Stimulated activated CD8-positive, alpha-beta memory T cell treated with anti-CD3 and anti-CD28 coated beads, Interleukin-7, amount 100 ng/mL, for 1 hour (primary cell): ENCODE measurements at places on chromosomes 2 and 18.

DNA sequence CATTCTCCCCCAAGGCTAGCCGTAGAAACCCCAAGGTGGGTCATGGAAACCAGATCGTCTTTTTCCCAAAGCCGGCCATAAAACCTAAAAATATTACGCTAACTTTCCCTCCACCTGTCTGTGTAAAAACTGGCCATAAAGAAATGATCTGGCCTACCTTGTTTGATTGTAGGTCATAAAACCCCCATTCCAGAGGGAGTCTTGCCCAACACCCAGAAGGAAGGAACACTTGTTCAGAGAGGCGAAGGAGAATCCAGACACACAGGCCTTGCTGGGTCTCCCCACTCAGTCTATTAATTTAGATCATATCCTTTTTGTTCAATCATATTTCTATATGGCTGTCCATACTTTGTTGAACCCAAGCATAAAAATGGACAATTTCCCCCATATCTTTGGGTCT, 344.7 kb downstream of the HRH4 start:
- no peak for DNase-seq

DNA sequence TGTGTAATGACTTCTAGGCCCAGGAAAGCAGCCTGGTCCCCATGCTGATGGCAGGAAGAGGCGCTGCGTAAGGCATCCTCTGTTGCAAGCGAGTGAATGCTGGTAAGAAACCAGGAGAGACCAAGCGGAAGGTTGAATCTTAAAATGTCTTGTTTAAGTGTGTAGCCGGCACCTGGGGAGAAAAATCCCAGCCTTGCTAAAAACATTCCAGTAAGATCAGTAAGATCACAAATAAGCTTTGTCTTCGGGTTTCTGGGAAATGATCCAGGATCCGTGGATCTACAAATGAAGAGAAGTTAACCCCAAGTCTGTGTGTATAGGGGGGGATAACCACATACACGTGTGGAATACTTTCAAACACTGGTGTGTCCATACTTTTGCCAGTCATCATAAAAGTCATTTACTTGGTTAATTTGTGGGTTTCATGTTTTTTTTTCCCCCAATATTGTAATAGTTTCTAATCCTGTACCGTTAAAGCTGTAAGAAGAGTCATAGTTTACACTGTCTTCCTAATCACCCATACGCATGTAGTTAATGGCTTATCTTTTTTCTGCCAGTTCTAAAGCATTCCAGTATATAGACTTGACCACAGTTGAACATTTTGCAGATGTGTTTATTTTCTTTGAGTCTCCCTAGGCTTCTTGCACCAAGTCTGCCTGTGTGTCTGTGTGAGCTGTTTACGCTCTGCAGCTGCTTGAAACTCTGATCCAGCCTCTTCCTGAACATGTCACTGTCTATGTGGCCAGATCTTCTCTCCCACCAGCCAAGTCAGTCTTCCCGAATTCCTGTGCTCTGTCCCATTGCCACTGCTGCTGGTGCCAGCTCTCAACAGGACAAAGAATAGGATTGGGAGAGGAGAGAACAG, 135.9 kb upstream of the ARL4C start:
- no peak for DNase-seq

DNA sequence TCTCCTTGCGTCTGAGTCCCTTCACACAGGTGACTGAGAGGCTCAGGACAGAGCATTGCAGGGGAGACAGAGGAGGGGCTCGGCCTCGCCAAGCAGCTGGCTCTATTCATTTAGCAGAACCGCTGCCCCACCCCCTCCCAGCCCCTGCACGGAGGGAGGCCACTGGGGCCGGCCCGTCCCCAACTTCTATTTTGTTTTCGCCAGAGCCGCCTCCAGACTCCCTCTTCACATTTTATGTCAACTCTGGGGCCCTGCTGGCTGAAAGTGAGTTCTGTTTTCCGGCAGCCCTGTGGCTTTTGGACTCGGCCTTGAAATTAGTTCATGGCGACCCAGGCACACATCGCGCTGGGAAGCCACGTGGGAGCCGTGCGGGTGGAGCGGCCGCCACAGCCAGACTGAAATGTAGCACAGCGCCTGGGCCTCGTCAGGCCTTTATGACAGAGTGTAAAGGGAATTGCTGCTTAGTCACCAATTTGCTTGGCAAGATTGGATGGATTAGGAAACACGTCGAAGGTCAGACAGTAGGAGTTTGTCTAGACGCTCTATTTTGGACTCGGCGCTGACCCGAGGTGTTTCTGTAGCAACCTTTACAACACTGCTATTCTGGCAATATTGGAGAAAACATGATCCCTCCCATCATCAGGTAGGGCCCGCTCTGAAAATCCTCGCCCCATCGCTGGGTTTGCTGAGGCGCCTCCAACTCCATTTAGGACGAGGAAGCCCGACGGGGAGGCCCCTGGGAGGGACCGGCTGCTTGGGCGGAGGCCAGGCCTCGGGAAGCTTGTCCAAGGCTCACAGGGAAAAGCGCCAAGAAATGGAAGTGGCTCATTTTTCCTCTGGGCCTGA, 90.7 kb upstream of the CTDP1 start:
- DNase-seq = no peak

DNA sequence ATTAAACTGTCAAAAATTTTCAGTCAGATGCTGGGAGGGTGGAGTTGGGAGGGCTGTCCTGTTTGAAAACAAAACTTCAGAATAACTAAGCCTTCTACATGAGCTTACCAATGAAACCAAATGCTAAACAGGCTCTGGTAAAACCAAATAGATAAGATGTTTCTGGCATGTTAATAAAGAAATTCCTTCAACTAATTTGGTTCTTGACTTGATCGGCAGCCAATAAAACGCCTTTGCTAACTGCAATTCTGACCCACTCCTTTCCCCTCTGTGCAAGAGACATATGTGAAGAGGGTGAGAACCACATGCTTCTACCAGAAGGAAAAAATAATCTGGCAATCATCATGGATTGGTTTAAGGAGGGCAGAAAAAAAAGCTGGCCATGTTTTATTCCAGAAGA, 20.9 kb downstream of the MAP4K3 start:
- DNase-seq = no peak

DNA sequence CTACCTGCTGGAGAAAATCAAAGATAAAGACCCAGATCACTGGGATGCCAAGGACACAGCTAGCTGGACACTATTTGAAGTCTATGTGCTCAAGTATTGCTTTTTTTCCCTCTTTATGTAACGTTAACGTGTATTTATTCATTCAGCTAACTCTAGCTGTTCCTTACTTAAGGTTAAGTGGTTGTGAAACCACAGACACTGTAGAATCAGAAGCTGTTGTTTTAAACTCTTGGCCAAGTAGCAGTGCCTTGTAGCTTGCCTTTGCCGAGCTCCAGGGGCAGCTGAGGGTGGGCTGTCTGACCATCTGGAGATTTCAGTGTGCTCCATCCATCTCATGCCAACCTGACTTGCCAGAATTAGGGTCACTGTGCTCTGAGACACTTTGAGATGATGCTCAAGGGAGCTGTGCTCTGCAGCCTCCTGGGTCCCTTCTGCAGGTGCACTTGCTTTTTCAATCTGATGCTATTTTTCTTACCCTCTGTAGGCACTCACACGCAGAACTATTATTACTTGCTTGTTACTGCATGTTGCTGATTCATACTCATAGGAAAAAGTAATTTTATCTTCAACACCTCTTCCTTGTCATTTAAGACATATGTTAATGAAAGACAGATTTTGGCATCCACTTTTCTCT, 116.2 kb downstream of the METTL8 start:
- DNase-seq = no peak

- DNase-seq = no peak
Measured at GRCh38 chr2:210496512-210496911, 20.0 kb upstream of the LANCL1 start.

- DNase-seq = no peak
Measured at GRCh38 chr18:57885931-57886330, 82.8 kb upstream of the ATP8B1 start.

DNA sequence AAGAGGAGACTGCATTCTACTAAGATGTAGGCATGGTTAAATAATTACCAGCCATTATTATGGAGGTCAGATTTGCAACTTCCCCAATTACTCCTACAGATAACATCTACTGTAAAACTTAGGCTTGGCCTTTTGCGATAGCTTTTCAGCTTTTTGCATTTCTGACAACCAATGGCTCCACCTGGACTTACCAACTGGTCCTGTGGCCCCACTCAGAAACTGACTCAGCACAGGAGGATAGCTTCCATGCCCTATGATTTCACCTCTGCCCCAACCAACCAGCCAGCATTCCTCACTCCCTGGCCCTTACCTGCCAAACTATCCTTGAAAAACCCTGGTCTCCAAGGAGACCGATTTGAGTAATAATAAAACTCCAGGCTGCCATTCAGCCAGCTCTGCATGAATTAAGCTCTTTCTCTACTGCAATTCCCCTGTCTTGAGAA, 28.2 kb downstream of the TUBB6 start:
- DNase-seq = no peak

DNA sequence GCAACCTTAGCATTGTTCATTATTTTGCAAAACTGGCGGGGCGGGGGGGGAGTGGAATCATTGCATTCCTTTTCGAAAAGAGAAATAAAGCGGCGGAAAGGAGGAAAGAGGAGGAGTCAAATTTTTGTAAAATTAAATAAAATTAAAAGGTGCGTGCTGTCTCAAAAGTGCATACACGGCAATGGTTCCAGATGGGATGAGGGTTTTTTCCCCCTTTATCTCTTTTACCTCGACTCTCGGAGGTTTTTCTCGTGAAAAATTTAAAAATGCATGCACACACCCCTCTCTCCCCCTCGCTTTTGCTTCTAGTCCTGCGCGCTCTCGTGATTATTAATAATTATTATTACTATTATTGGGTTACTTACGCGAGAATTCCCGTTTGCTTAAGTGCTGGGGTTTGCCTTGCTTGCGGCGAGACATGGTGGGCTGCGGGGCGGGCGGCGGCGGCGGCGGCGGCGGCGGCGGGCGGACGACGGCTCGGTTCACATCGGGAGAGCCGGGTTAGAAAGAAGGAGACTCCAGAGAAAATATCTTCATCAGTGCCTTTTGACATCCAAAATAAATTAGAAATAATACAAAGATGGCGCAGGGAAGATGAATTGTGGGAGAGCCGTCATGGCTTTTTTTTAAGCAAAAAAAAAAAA, 481 bp downstream of the BCL11A start:
- no peak for DNase-seq

- no peak for DNase-seq
Measured at GRCh38 chr2:236748385-236748784, 178.8 kb downstream of the ACKR3 start.

DNA sequence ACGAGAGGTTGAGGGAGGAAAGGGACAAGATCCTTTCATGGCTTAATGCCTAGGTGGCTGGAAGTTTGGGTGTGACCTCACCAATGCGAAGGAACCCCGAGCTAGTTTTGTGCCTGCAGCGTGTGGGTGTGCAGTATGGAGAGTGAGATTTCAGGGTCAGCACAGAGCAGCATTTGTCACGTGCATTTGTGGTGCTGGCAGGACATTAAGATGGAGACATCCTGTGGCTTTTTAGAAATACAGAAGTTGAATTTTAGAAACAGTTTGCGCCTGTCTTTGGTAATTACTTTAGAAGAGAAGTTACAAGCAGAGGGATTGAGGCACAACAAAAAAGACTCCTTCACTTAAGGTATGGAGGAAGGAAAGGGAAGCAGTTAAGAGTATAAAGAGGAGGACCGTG, 258.2 kb upstream of the THUMPD2 start:
- no peak for DNase-seq

DNA sequence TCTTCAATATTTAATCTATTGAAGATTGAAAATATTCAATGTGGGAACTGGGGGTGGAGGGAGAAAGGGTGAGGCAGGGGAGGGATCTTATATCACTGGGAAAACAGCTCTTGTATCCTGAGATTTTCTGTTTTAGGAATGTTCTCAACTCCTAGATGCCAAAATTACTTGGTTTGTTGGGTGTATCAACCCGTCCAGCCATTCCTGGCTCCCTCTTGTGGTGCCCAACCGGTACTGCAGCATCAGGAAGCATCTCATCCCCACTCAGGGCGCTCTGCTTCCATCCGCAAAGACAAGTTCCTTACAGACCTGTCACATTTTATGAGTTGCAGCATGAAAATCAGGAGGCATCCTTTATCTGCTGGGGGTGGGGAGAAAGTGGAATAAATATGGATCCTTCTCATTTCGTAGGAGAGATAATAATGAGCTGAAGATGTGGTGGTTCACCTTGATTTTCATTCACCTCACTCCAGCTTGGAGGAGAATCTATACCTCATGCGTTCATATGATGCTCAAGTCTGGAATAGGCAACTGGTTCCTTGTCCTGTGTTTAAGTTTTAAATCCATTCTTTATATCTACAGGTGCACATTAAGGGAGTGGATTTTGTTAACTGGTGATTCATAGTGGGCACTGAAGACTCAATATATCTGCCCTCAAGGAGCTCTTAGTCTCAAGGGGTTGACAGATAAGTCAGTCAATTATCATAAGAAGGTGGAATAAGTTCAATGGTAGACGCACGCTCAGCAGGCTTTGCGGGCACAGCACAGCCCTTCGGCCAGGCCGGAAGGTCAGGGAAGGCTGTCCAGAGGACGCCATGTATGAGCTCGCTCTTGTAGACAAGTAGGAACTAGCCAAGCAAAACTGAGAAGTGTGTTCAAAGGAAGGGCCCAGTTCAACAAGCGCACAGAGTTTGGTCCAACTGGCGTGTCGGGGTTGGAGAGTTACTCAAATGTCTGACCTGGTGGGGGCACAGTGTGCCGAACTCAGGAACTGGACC, 127.3 kb downstream of the RNF144A start:
- peak; percentile 47 for DNase-seq

- DNase-seq = no peak
Measured at GRCh38 chr2:134252092-134252750, 1.7 kb upstream of the MGAT5 start.

DNA sequence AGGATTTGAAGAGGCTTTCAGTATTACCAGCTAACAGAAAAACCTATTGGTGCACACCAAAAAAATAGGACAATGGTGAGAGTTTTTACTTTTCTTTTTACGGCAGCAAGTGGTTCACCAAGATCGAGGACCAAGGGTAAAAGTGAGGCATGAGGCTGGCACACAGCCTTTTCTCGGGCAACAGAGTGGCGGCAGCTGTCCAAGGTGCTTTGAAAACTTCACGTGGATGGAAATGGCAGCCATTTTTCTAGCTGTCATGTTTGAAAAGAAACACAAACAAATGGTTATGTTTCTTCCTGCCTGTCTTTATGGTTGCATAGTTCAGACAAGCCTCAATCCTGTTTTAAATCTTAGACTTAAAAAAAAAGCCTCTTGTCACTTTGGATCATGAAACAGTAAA, 812.5 kb upstream of the CHAC2 start:
- no peak for DNase-seq

DNA sequence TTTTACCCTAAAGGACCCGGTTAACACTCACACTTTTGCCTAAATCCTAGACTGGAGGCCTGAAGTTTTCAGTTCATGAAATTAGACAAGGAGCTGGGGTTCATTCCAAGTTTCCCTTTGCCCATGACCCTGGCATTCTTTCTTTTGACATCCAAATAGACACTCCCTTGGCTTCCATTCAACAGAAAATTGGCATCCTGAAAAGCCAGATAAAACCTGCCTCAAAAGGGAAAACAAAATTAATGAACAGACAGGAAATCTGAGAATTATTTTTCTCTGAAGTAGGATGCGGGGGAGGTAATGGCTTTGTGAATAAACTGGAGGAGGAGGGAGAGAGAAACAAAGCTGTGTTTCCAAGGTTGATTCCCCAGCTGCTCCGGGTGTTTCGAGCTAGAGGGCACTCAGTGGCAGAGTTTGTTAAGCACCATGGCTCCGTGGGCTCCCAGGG, 41.0 kb downstream of the SPP2 start:
- no peak for DNase-seq

- no peak for DNase-seq
Measured at GRCh38 chr2:225558399-225559071, 159.0 kb downstream of the NYAP2 start.

- no peak for DNase-seq
Measured at GRCh38 chr2:36356298-36356989, 866 bp downstream of the CRIM1 start.
